ENCODE measurements at places on chromosomes 4 and X.

DNA sequence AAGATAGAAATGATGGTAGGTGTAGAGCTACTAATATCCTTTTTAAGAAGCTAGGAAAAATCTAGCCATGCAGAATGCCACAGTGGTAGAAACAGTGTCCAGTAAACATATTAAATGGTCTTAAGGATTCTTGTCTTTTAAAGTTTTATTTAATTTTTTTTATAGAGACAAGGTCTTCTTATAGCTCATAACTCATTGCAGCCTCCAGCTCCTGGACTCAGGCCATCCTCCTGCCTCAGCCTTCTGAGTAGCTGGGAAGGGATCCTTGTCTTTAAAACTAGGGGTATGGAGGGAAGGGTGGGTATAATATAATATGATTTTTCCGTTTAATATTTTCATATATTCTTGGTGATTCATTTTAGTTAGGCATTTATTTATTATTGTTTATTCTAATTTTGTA, 3.8 kb downstream of the TMEM165 start:
- no peak for DNase-seq

DNA sequence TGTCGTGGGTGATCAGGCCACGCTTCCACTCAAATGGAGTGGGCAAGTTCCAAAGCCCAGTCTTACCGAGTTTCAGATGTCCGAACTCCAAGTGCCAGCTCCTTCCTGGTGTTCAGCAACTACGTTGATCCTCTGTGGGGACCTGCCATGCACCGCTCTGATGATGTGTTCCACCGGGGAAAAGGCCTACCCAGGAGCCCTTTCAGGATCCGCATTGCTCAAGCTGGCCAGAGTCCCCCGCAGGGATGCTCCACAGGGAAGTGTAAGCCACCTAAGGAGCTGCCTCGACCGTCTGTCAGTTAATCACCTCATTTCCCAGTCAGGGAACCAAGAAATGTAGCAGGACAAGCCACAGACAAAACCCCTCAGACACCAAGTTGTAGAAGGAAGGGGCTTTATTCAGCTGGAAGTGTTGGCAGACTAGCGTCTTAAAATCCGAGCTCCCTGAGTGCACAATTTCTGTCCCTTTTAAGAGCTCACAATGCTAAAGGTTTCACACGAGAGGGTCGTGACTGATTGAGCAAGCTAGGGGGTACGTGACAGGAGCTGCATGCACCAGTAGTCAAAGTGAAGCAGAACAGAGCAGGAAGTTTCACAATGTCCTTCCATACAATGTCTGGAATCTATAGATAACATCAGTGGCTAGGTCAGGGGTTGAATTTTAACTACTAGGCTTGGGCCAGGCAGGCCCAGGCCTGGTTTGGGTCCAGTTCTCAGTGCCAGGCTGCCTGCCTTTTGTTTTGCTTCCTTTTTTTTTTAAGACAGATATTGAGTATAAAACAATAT, 126.2 kb upstream of the ZDHHC15 start:
- no peak for DNase-seq

DNA sequence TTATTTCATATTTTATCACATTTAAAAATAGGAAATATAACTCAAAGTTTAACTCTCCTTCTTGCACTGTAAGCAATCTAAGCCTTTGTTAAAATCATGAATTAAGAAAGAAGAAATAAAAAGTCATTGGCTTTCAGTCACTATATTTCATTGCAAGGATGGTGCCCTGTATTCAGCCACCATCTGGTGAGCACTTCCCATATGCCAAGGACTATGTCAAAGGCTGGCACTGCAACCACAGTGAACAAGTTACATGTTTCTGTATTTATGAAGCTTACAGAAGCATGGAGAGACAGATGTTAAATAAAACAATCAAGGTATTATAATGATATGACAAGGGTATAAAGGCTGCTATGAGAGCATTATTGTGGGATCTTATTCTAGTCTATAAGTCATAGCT, 68.6 kb downstream of the PRKG2 start:
- no peak for DNase-seq

- no peak for DNase-seq
Observed at GRCh38 chr4:128582427-128582870, 227.1 kb upstream of the JADE1 start.

- no peak for DNase-seq
Observed at GRCh38 chr4:71446479-71447081, 107.8 kb downstream of the SLC4A4 start.

- DNase-seq: no peak
Observed at GRCh38 chrX:15017491-15017890, 144.3 kb downstream of the MOSPD2 start.

DNA sequence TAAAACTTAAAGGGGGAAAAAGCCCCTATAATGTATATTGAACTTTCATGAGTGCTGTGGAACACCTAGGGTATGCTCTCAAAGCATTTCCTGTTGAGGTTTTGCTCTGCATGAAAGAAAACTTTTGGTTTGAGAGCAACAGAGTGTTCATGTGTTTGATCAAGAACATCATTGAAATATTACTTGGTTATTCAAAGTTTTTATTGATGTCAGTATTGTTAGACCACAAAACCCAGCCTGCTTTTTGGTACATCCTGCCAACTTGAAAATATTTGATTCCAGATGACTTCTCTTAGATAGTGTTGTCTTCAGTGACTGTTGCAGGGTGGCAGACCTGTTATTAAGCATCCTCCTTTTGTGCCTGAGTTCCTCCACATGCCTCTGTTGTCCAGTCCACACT, 68.0 kb downstream of the N4BP2 start:
- DNase-seq: no peak

DNA sequence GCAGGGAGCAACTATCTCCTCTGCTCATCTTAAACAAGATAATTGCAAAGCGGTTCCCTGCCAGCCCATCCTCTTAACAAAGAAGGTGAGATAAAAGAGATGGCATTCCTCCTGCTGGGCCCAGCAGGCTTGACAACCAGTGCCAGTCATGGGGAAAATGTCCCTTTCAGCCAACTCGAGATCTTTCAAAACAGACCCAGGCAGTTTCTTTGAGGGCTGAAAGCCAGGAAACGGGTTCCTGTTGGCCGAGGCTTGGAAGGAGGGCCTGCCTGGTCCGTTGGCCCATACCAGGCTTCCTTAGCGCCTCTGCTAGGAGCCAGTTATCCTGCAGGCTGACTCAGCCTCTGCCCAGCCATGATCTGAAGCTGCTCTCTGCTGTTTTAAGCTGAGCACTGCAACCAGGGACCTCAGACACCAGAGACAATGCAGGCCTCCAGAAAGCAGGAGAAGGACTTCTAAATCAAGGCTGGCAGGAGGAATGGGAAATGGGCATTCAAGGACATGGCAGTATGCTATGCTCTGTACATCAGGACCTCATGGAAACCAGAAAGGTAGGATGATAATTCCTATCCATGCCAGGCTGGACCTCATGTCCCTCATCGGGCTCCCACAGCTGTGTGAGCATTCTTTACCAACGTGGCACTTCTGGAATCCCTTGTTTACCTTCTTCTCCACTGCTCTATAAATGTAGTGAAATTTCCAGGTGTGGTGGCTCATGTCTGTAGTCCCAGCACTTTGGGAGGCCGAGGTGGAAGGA, 42.4 kb upstream of the SLC2A9 start:
- peak; percentile 63 for DNase-seq

DNA sequence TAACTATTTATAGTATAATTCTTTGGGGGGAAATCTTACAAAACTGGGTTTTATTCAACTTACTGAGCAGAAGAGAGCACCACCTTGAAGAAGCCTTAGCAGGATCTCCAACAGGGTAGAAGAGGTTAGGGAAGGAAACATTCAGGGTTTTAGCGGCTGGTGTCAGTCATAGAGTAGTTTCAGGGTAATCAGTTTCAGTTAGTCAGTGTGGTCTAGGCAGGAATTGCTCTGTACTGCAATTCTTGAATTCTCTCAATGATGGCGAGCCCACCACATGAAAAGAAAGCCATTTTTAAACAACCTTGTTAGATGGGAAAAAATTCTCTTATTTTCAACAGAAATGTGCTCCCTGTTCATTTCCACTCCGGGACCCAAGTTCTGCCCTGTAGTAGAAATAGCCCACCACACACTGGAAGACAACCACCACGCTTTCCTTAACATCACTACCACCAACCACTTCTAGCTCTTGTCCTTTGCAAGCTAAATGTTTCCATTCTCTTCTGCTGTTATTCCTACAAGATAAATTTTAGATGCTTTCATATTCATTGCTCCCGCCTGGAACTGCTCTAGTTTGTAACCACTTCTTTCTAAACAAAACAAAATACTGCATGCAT, 25.9 kb downstream of the COL25A1 start:
- no peak for DNase-seq

- no peak for DNase-seq
Observed at GRCh38 chrX:8126092-8126491, 45.0 kb downstream of the VCX2 start.

- no peak for DNase-seq
Observed at GRCh38 chr4:46392421-46392820, 2.5 kb upstream of the GABRA2 start.

DNA sequence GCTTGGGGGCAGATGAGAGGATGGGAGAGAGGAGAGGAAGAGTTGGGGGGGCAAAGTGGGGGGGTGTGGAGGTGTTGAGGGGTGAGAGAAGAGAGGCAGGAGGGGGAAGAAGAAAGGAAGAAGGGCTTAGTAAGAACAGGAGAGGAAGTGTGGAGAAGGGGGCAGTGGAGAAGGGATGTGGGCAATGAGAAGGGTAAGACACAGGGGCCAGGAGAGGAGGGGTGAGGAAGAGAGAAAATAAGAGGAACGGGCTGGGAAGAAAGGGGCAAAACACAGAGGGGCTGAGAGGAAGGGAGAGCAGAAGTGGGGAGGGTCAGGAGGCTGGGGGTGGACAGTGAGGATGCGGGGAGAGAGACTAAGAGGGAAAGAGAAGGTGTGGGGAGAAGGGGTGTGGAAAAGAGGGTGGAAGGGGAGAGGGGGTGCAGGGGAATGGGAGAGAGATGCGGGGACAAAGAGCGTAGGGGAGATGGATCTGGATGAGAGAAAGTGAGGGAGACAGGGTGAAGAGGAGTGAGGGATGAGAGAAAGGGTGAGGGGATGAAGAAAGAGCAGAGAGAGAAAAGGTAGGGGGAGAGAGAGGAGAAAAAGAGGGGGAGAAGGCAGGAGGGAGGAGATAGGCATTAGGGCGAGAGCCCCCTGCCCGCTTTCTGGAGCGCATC, 12.9 kb downstream of the SH3KBP1 start:
- no peak for DNase-seq

DNA sequence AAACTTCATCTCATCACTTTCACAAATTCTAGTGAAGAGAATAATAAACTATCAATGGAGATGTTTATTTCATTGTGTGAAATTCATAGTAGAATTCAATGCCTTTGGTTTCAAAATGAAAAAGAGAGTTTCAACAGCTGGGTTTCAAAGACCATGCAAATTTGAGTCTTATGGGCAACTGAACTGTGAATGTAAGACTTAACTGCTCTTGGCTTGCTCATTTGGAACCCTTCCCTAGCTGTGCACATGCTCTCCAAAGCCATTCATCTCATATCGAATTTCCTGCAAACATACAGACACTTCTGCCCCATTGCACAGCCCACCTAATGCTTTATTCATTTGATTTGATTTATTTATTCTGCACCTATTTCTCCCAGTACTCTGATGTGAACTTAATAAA, 154.5 kb downstream of the GRXCR1 start:
- DNase-seq: no peak

DNA sequence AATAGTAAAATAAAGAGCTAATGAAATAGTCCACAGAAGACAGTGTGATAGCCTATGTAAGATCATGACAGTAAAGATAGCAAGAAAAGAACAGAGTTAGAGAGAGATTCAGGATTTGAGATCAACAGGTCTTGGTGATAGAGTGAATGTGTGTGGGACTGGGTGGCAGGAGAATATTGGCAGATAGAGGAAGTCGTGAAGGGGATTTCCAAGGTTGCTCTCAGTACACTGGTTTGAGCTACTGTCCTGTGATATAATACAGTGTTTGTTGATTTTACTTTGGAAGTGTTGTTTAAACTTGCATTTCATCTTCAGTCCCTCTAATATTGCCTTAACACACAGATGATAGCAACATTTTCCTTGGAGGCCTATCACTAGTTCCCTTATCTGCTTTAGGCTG, 44.1 kb downstream of the DTHD1 start:
- no peak for DNase-seq

DNA sequence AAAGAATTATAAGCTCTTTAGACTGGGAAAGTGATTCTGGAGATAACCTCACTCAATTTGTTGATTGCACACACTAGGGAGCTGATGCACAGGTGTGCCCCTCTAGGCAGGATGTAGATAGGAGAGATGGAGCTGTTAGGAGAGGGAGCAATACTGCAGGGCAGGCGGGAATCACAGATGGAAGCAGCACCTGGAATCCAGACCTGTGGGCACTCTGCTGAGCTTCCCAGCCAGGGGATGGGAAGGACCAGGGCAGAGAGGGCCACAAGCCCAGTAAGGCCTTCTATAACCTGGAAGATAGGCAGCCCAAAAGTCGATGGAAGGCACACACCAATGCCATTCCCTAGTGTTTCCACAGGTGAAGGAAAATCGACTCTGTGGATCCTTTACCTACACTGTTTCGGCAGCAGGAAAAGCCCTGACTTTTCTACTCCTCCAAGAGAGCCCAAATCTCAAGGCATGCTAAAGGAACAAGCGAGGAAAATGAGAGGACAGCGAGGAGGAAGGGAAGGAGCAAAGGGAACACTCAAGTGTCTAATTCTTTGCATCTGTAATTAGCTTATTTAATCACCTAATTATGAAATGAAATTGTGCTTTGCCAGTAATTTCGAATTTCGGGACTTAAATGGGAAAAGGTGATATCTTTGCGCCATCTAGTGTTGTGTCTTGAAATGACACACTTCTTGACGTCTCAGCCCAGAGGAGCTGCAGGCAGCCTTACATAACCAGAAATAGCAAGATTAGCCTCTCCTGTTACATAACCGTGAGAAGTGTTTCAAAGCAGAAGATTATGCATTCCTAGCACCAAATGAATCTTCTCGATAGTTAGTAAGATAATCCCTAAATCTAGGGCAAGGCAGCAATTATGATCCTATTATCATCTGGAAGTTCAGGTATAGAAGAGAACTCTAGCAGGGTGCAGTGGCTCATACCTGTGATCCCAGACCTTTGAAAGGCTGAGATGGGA, 31.0 kb upstream of the TLR3 start:
- no peak for DNase-seq

GRCh38 chr4:55087913-55088260, 37.5 kb downstream of the KDR start:
- DNase-seq: no peak

DNA sequence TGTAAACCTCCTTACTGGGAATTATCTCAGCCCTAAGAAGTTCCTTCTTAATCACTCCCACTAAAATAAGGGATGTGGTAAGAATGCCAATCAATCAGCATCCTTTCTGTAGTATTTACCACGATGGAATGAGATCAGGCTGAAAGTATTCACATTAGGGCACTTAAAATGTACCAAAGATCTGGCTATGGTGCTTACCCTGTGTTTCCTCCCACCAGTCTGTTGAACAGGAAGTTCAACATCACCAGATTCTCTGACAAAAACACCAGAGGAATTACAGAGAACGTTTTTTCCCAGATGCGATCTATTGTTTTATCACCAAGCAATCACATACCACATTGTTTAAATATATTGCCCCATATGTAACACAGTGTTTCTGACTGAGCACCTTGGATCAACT, 2.1 kb upstream of the CLCN3 start:
- DNase-seq: no peak

Measured in hypothalamus (tissue), 51 donors.